ENCODE measurements at places on chromosomes 6 and 20. TPM values are rescaled to one million over a fixed set of nuclear protein-coding genes. Genes with fewer than 3 reads are reported as not detected.

The NHLRC1 gene
- total RNA-seq = 0.82 TPM

The HLA-DOB gene
- total RNA-seq = 0.58 TPM

The MCUR1 gene
- 20.7 TPM for total RNA-seq

The CLPSL1 gene
- total RNA-seq = not detected

The MYB gene
- total RNA-seq = 0.05 TPM

The CTNNBL1 gene
- 36.1 TPM for total RNA-seq

The LHFPL5 gene
- total RNA-seq = not detected

The AVP gene
- total RNA-seq = not detected

The LINC00237 gene
- total RNA-seq = not detected

DNA sequence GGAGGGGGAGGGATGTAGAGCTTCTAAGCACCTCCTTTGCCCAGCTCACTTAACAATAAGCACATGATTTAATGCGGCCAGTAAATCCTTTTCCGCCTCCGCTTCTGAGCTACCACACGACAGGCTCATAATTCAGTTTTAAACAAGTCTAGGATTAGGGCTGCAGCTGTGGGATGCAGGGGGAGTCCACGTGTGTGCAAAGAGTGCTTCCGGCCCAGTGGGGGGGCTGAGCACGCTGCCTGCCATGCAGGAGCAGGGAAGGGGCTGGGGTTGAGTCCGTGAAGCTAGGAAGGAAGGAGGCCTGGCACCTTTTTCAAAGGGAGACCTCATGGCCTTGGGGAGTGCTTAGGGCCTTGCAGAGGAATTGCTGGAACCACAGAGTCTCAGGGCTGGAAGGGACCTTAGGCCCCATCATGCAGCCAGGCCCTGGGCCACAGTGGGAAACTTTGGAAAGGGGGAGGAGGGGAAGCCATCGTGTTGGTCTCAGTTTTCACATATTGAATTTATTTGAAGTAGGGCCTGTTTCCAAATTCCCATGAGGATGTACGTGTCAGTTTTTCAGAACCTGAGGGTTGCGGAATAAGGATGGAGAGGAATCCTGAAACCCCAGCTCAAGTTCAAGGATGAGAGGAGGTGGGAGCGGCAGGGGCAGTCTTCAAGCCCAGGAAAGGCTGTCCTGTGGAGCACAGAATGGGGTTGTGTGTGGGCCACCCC is 96.1 kb downstream of the VEGFA start:
- no peak for DNase-seq

DNA sequence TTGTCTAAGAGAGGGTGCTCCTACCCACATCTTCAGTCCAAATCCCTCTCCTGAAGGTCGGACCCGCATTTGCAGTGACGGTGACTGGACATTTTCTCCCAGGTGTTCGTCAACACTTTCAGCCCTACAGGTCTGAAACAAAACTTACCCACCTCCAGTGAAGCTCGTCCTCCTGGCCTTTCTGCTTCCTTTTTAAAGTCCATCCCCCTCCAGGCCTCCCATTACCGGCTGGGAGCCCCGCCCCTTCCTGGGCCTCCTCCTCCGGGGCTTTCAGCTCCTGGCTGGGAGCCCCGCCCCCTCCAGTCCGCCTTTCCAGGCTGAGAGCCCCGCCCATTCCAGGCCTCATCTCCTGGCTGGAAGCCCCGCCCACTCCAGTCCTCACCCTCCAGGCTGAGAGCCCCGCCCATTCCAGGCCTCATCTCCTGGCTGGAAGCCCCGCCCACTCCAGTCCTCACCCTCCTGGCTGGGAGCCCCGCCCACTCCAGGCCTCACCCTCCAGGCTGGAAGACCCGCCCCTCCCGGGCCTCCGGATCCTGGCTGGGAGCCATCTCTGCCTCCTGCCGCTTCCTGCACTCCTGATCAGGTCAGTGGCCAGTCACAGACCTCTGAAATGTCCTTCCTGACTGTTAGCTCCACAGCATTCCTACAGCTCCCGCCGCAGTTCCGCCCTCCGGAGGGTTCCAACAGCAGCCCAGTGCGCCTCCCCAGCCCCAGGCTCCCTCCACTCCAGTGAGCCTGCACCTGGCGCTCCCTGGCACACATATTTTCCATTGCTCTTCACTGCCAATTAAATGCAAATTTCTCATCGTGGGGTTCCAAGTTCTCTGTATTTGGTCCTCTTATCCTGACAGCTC is 98.5 kb downstream of the LY86 start:
- peak; percentile 96 for DNase-seq

GRCh38 chr6:56370561-56371211 is 123.3 kb upstream of the COL21A1 start:
- DNase-seq = no peak

- no peak for DNase-seq
Observed at GRCh38 chr20:21302664-21303060, 469 bp upstream of the XRN2 start.

DNA sequence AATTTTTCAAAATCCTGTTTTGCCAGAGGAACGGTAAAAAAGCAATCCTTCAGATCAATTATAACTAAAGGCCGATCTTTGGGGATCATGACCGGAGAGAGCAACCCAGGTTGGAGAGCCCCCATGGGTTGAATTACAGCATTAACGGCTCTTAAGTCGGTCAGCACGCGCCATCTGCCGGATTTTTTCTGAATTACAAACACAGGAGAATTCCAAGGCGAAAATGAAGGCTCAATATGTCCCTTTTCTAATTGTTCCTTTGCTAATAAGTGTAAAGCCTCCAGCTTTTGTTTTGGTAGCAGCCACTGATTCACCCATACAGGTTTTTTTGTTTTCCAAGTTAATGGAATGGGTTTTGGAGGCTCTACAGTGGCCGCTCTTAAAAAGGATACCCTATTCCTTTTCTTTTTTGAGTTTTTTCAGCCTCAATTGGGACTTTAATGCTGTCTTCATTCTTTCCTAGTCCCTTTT is 16.9 kb upstream of the PTCRA start:
- peak; percentile 43 for DNase-seq

DNA sequence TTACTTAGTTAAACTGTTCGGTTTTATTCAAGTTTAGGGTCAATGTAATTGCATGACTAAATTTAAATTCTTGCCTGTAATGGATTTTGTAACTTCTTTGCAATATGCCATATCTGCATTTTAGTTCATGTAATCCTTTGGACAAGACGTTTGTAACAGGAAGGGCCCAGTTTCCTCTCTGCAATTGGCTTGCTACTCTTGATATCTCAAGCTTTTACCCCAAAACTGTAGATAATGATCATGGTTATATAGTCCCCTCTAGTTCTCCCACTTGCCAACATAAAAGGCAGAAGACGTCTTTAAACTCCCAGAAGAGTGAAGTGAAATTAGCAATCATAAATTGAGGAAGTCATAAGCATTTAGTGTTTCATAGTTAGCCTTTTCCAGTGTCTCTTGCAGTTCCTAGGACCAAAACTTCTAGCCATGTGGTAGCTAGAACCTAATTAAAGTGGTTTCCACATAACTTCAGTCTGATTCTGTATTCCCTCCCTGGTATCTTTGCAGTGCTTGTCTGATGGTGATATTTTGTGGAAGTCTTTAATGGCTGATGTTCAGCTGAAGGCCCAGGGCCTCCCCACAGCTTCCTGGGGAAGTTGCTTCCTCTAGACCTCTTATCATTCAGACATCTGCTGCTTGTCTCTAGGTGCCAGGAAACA is 117.8 kb upstream of the SUPT3H start:
- no peak for DNase-seq

DNA sequence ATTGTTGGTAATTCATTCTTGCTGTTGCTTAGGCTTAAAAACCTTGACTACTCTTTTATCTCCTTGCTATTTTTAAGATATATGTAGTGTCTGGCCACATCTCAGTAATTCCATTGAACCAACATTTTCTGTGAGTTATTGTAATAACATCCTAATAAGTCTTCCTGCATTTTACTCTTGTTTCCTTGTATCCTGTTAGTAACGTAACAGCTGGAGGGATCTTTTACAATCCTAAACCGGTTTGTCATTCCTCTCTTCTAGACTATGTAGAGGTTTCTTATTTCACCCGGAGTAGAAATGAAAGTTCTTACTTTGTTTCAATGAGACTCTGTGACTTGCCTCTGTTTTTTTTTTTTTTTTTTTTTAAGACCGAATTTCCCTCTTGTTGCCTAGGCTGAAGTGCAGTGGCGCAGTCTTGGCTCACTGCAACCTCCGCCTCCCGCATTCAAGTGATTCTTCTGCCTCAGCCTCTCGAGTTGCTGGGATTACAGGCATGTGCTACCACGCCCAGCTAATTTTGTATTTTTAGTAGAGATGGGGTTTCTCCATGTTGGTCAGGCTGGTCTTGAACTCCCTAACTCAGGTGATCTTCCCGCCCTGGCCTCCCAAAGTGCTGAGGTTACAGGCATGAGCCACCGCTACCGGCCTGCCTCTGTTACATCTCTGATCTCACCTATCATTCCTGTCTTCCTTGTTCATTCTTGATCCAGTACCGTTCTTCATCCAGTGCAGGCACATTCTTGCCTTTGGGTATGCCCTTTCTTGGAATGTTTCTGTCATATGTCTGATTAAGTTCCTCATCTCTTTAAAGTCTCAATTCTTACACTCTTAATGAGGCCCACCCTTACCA is 44.7 kb downstream of the NCOA3 start:
- DNase-seq = no peak

- DNase-seq = no peak
Observed at GRCh38 chr6:157937916-157938315, 43.7 kb upstream of the SYNJ2 start.

- DNase-seq = no peak
Observed at GRCh38 chr6:38713812-38714211, 1.3 kb upstream of the DNAH8 start.

DNA sequence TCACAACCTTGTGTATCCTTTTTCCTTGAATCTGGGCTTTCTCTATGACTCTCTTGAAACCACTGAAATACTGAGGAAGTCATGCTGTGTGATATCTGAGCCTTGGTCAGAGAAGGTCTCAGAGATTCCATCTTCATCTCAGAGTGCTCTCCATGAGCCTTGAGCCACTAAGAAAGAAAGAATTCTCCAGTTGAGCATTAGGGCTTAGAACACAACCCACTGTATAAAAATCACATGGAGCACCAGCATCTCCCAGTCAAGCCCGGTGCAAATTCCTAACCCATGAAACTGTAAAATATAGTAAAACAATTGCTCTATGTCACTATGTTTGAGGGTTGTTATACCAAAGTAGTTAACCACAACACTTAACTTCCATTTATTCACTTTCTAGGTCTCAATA is 181.4 kb downstream of the MOXD1 start:
- no peak for DNase-seq

DNA sequence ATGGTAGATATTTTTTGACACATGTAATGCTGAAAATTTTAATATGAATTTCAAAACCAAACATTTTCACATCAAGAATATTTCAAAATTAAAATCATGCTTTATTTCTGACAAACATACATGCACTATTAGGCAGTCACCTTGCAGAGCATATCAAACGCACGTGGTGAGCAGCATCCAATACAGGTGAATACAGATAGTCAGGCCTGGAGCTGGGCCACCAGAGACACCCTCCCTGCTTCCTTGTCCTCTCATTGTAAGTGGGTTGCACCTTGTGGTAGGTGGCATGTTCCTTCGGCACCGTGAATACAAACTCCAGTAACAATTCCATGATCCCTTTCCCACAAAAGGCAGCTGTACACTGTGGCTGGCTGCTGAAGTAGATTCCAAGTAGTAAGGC is 8.9 kb downstream of the REV3L start:
- DNase-seq = no peak

DNA sequence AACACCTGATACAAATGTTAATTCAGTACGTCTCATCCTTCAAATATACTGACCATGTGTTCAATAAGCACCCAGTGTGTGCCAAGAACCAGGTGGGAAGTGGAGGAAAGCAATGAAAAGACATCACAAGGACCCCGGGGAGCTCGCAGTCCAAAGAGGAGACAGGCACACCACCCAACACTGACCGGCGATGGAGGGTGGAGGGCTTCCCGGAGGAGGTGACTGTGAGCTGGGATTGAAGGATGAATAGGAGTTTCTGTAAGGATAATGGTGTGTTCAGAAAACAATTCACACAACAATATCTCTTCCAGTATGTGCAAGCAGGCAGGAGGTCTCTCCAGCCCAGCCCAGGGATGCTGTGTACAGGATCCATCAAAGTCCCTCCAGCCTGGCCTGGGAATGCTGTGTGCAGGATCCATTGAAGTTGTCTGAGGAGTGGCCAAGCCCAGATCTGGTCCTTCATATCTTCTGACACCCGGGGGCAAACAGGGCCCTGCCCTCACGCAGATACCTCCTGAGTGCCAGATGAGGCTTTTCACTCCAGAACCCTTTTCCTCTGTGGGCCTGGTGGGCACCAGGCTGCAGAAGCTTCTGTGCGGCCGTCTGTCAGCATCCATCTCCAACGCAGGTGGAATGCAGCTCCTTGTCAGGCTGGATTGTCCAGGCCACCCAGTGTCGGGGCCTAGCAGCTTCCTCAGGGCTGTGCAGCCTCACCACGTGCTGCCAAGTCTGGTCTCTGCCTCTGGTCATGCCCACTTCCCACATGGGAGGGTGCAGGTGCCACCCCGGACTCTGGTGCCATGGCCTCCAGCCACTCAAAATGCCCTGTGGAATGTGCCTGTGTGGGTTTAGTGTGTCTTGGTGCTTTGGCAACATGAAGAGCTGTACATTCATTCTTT is 36.3 kb downstream of the DLL1 start:
- DNase-seq = no peak

- DNase-seq = no peak
Observed at GRCh38 chr20:4369798-4370124, 351.9 kb upstream of the PRND start.

GRCh38 chr6:42984924-42985475 is 630 bp downstream of the PPP2R5D start:
- no peak for DNase-seq

- no peak for DNase-seq
Observed at GRCh38 chr20:14360416-14360815, 23.0 kb upstream of the FLRT3 start.

DNA sequence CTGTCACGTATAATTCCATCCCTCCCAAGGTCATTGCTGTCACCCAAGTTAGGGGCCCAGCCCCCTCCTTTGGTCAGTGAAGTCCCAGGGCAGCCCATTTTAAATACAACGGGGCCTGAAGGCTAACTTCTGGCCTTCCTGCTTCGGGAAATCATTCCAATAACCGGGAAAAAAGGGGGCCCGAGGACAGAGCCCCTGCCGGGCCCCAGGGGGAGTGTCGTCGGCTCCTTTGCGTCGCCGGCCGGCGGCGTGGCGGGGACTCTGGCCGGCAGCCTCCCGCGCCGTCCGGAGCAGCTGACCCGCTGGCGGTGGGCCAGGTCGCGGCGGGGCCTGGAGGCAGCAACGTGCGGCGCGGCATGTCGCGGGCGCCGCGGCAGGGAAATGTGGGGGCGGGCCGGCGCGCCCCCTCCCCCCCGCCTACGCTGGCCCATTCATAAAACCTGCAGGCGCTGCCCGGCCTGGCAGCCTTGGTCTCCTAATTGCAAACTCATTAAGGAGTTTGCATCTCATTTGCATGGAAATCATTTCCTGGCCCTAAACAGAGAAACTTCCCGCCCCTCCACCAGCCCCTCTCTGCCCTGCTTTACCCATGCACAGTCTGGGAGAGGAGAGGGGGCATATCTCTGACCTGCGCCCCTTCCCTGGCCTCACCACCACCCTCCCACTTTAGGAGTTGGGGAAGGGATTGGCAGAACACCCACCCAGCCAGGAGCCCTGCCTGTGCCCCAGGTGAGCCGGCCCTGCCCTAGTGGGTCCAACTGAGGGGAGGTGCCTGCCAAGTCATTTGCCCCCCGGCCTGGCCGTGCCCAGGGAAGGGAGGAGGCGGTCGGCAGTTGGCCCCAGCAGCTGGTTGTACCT is 50.7 kb downstream of the MRPL14 start:
- DNase-seq = no peak

- DNase-seq = no peak
Observed at GRCh38 chr6:89539779-89540178, 98.8 kb downstream of the LYRM2 start.
